Purkinje cell (primary cell): ENCODE measurements at places on chromosomes 5 and 9. TPM values are rescaled to one million over a fixed set of nuclear protein-coding genes. Genes with fewer than 3 reads are reported as not detected.

The LHX6 gene
- polyA plus RNA-seq: 0.15 TPM in 1 of 2 replicates, not detected in the other

The TSLP gene
- 0.12 TPM in 1 of 2 replicates, not detected in the other for polyA plus RNA-seq

The ANKRD31 gene
- 0.32 and 0.42 TPM in 2 replicates for polyA plus RNA-seq

The TICAM2 gene
- 1.6 and 2.7 TPM in 2 replicates for polyA plus RNA-seq

The NOXA1 gene
- not detected in 2 replicates for polyA plus RNA-seq

The PCDHA13 gene
- polyA plus RNA-seq: 12.7 and 31.9 TPM in 2 replicates

The GNE gene
- 4.6 and 7.0 TPM in 2 replicates for polyA plus RNA-seq

The CRB2 gene
- not detected in 2 replicates for polyA plus RNA-seq

The GKAP1 gene
- polyA plus RNA-seq: 6.0 and 12.4 TPM in 2 replicates

The LRRC26 gene
- polyA plus RNA-seq: not detected in 2 replicates

The SLC6A19 gene
- polyA plus RNA-seq: not detected in 2 replicates

The DBH gene
- polyA plus RNA-seq: not detected in 2 replicates

The ZDHHC11 gene
- 2.7 and 3.3 TPM in 2 replicates for polyA plus RNA-seq

The PLEKHG4B gene
- polyA plus RNA-seq: 0.14 and 0.19 TPM in 2 replicates

The SHISAL2B gene
- not detected in 2 replicates for polyA plus RNA-seq

The HBEGF gene
- polyA plus RNA-seq: 4.3 and 4.9 TPM in 2 replicates

The ZBTB26 gene
- polyA plus RNA-seq: 0.74 and 4.3 TPM in 2 replicates

The MAN1B1 gene
- 5.7 and 15.4 TPM in 2 replicates for polyA plus RNA-seq
